Activated gamma-delta T cell treated with Interleukin-2 at 50 U/mL for 16 hours (primary cell): ENCODE measurements at places on chromosomes 6 and 20.
A peak's percentile ranks its signal among the peaks of the same experiment; 100 is the strongest.

DNA sequence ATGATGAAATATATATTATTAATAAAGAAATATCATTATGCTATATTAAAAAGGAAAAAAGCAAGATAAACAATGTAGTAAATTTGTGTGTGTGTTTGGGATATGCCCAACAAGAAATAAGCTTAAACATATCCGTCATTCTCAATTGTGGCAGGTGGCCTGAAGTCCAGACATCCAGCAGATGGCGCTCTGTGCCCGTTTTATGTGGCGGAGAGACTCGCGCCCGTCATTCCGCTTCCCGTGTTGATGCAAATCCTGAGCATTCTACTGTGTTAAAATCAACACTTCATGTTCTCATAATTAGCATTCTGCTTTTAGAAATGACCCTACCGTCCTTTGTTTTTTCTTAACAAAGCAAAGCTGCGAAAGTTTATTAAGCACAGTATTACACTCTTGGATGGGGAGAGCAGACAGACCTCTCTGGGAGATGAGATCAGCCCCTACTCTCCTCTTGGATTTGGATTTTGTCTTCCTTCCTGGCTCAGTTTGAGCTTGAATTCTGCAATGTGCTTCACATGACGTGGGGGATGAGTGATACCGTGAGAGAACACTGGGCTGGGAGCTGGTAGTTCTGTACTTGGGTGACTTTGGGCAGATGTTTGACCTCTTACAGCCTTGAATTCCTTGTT lies 125.8 kb downstream of the MCHR2 start:
- DNase-seq = peak; percentile 75

DNA sequence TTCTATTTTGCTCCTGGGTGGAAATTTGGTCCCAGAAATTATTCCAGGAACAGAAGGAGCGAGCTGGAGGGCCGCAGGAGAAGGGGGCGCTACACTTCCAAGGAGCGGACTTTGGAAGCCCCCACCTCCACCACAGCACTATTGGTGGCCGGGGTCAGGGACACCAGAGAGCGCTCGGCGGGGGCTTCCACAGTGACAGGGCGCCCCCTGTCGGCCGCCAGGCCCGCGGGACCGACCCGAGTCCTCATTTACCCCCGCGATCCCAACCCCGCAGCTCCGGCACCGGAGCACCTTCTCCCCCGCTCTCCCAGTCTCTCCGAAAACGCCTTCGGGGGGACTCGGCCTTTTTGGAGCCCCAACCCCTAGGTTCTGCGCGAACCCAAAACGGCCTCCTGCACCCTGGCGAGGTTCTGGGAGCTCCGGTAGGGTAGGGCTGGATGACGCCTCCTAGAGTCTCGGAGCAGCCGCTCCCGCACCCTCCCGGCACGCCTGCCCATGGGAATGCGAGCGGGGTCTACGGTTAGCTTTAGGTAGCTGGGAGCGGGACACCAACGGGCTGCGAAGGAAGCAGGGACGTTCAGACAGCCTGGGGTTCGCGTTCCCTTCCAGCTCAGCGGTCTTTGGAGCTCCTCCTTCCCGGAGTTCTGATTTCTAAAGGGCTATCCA lies 2.4 kb upstream of the FOXA2 start:
- no peak for DNase-seq

DNA sequence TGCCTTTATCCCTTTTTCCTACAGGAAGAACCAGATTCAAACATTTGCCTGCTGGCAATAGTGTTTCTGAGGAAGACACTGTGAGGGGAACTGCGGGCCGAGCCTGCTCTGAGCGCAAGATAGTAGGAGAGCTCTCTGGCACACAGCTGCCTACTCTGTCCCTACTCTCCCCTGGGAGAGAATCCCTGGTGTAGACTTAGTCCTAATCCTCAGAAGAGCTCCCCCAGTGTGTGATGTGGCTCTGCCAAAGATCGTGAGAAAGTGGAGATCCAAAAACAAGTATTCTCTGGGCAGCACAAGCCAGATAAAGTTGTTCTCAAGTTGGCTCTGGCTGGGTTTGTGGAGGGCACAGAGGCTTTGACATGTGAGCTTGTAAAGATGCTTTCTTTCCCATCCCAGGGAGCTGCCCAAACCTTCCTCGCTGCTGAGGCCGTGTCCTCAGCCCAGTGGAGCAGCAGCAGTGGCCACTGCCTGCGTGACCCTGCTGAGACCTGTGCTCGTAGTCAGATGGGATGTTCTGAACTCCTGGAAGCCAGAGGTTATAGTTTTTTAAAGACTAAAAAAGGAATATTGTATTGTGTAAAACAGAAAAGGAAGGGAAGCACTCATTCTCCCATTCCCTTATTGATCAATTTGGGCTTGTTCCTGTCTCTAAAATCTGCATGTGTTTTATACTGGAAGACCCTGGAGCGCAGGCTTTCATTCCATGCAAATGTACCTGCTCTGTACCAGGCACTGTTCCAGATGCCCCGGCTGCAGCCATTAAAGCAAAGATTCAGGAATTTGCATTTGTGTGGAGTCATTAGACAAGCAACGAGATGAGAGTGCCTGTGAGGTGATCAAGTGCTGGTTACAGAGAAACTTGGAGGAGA lies 30.7 kb downstream of the PNLDC1 start:
- no peak for DNase-seq

DNA sequence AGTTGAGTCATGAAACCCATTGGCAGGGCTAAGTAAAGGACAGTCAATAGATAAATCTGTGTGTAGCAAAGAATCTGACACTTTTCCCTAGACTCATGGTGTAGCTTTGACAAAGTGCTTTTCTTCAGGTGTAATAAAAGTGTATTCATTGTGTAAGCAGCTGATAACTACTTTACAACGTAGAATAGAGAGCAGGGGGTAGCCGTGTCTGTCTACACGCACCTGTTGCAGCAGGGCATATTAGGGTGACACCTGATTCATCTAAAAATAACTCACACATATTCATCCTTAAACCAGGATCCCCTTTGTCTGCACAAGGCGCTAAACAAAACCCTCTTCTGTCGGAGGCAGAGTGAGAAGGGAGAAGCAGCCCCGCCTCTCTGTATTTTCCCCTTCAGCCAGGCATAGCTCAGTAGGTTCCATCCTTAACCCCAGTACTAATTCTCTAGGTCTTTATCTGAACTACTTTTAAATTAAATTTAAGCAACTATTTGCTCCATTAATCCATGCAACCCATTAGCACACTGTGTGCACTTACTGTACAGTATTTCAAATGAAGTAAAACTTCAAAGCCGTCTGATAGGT lies 306.7 kb upstream of the SASH1 start:
- no peak for DNase-seq

DNA sequence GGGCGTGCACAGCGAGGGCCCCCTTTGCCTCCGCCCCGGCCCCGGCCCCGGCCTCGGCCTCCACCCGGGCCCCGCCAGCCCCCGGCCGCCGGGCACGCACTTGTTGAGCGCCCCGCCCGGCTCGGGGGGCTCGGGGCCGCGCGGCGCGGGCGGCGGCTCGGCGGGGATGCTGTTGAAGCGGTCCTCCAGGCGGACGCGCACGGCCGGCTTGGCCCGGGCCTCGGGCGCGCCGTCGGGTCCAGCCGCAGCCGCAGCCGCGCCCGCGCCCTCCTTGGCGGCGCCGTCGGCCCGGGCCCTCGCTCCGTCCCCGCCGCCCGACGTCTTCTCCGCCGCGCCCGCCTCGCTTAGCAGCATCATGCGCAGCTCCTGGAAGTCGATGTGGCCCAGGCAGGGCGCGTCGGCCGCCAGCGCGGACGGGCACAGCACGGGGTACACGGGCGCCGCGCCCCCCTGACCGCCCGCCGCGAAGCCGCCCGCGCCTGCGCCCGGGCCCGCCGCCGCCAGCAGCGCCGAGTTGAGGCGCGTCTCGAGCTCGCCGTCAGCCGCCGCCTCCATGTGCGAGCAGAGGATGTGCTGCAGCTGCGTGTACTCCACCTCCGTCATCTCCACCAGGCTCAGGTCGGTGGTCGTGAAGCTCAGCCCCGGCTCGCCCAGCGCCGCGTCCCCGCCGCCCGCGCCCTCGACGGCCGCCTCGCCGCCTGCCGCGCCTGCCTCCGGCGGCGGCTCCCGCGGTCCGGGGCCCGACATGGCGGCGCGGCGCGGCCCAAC lies 514 bp downstream of the TCFL5 start:
- DNase-seq = peak; percentile 32

- DNase-seq = no peak
Measured at GRCh38 chr20:9400171-9401025, 114.0 kb upstream of the LAMP5 start.

DNA sequence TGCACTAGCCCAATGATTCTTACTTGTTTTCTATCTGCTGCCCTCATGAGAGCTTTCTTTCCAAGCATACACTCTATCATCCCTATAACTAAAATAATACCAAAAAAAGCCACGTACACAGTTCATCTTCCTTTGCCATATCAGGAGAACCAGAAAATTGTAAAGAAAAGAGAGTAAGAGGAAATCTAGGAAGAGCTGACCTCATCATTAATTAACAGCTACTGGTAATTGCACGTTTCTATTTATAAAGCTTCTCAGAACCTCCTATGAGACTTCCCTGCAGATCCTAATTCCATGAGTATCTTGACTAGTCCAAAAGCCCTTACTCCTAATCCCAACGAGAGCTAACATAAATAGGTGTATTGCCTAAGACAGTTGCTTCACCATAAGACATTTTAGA lies 191.5 kb upstream of the RNF217 start:
- DNase-seq = no peak

DNA sequence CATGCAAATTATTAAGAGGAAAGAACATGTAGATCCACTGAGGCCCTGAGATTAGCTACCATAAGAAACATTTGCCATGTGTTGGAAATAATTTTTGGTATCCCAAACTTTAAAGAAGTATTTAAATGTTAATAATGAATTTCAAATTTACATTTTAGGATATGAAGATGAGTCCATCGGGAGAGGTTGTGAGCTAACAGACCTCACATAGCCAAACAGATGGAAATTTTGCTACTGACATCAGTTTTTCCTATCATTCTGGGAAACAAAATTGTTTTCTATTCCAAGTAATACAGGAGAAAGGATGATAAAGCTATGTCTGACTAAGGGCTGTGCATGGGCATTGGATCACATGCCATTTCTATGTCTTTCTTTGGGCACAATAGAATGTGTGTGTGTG lies 809.6 kb downstream of the TENT5A start:
- no peak for DNase-seq

- no peak for DNase-seq
Measured at GRCh38 chr6:21382821-21383449, 210.6 kb upstream of the SOX4 start.

GRCh38 chr6:54299542-54300269 lies 8.5 kb upstream of the TINAG start:
- no peak for DNase-seq

GRCh38 chr6:110217266-110217665 lies 37.0 kb downstream of the CDC40 start:
- DNase-seq = no peak

- no peak for DNase-seq
Measured at GRCh38 chr20:51910321-51911050, 108.2 kb upstream of the SALL4 start.

GRCh38 chr20:45395114-45395415 lies 13.0 kb upstream of the DBNDD2 start:
- no peak for DNase-seq

GRCh38 chr20:4366076-4366475 lies 350.7 kb upstream of the RNF24 start:
- no peak for DNase-seq

DNA sequence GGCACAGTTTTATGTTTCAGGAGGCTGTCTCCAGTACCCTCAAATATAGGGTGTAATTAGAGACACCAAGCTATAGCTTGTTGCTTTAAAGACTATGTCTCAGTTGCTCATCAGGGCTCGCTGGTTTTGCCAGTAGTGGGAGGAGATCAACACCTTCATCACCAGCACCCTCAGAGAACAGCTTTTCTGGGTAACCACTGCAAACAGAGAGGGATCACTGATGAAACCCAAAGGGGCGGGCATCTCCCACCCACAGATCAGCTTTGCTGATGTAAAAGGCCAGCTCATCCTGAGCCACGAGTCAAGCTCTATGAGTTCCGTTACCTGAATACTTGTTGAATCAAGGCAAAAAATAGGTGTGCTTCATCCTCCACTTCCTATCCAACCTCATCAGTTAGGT lies 187.7 kb downstream of the AIG1 start:
- no peak for DNase-seq

- no peak for DNase-seq
Measured at GRCh38 chr6:12602951-12603672, 113.5 kb upstream of the PHACTR1 start.

DNA sequence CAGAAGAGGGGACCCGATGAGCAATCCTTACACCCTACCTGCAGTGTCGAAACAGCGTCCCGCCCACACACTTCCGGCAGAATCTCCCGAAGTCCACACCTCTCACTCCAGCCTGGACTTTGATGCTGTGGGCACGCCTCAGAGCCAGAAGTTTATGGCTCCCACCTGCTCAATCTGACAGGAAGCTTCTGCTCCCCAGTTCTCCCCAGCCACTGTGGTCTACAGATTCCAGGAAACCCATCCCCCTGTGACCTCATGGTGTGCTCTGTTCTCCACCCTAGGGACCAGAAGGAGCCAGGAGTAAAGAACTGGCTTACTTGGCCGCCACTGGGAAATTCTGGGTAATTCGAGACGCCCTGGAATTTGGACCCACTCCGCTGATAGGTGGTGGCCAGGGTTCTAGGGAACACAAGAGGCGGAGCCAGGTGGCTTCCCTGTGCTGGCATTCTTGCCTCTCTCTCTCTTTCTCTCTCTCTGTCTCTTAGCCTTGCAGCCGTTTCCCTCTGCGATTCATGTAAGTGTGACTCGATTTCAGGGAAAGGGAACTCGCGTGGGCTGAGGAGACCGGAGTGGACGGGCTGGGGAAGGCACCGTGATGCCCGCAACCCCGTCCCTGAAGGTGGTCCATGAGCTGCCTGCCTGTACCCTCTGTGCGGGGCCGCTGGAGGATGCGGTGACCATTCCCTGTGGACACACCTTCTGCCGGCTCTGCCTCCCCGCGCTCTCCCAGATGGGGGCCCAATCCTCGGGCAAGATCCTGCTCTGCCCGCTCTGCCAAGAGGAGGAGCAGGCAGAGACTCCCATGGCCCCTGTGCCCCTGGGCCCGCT lies at the start of gene TRIM15:
Gene TRIM15 (plus strand): TSS at position 457 of the 828 bp plus-strand sequence. CDS start 139 bp downstream, at position 596.
- DNase-seq = no peak

GRCh38 chr6:64717281-64717680 lies 989.7 kb downstream of the EYS start:
- no peak for DNase-seq

DNA sequence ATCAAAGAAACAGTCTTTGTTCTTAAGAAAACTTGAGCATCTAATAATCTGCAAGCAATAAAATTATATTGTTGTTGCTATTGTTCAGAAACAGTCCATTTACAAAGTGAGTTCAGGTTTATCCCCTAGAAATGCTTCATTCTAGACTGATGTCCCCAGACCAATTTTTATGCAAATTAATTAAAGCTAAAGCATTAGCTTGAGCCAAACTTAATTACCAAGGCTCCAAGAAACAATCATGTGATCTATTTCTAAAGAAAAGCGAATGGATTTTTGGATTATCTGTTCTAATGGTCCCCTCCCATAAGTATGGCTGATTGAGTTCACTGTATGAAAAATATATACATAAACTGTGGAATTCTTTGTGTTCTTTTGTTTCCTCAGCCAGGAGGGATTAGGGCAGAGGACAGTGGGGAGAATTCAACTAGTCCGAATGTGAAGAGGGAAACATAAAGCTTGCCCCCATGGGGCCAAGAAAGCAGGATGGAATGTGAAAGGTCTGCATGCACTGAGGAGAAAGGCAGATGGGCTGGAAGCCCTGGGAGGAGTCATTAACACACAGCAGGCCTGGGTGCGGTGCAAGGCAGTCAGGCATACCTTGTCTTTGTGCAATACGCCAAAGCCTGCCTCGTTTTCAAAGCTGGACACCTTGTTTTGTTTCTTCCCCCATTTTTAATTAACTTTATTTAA lies 597.1 kb downstream of the KIF16B start:
- no peak for DNase-seq

- DNase-seq = no peak
Measured at GRCh38 chr6:160031442-160031841, 62.6 kb downstream of the IGF2R start.
